Activated T-helper 1 cell treated with anti-CD3 and anti-CD28 coated beads, Interleukin-12 subunit alpha, Interleukin-12 subunit beta, Interleukin-2, Interleukin-4 antibody, amounts not matched to agents 30 ng/mL and 10 ng/mL and 1 ng/mL, durations not matched to agents 14 hours and 24 hours and 36 hours (primary cell): ENCODE measurements at places on chromosomes 1 and 21.

GRCh38 chr1:213327017-213327667 lies 276.1 kb downstream of the RPS6KC1 start:
- no peak overlapping the region for H3K27ac ChIP-seq
- no peak for DNase-seq
- H3K4me3 ChIP-seq: no peak overlapping the region
- no peaks in the 10 kb centered on the region for H3K4me1 ChIP-seq
- H3K36me3 ChIP-seq: no peaks in the 10 kb centered on the region

DNA sequence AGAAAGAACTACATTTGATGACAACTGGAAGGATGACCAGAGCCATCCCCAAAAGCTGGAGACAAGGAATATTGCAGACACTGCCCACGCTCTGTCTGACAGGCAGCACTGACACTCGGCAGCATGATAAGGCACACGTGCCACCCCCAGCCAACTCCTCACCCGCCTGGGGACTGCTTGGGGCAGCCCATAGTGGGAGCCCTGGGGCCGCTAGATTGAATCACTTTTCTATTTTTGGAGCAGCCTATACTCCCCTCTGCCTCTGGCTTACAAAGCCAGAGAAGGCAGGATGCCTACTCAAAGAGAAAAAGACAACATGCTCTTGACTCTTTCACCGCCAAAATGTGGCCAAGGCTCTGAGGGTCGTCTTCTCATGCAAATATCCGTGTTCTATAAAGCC lies 1.3 kb downstream of the SMG5 start:
- H3K27me3 ChIP-seq: peaks cover 1% of the 10 kb centered on the region
- peak overlapping the region; percentile 93 for H3K27ac ChIP-seq
- H3K36me3 ChIP-seq: peaks cover 26% of the 10 kb centered on the region
- DNase-seq: no peak
- peaks cover 44% of the 10 kb centered on the region for H3K4me1 ChIP-seq
- peak overlapping the region; percentile 91 for H3K4me3 ChIP-seq

GRCh38 chr1:172427191-172427590 lies 6.7 kb downstream of the C1orf105 start:
- H3K4me3 ChIP-seq: no peak overlapping the region
- DNase-seq: no peak
- H3K4me1 ChIP-seq: peaks cover 19% of the 10 kb centered on the region
- H3K36me3 ChIP-seq: no peaks in the 10 kb centered on the region
- H3K27ac ChIP-seq: no peak overlapping the region

GRCh38 chr1:221182791-221183533 lies 303.7 kb downstream of the HLX start:
- H3K27ac ChIP-seq: no peak overlapping the region
- no peak for DNase-seq
- no peaks in the 10 kb centered on the region for H3K36me3 ChIP-seq
- no peaks in the 10 kb centered on the region for H3K4me1 ChIP-seq
- H3K4me3 ChIP-seq: no peak overlapping the region

GRCh38 chr1:196302420-196302819 lies 305.8 kb downstream of the KCNT2 start:
- no peak overlapping the region for H3K4me3 ChIP-seq
- H3K27me3 ChIP-seq: peaks cover 2% of the 10 kb centered on the region
- no peak for DNase-seq
